ENCODE measurements at places on chromosomes 7 and 10.

DNA sequence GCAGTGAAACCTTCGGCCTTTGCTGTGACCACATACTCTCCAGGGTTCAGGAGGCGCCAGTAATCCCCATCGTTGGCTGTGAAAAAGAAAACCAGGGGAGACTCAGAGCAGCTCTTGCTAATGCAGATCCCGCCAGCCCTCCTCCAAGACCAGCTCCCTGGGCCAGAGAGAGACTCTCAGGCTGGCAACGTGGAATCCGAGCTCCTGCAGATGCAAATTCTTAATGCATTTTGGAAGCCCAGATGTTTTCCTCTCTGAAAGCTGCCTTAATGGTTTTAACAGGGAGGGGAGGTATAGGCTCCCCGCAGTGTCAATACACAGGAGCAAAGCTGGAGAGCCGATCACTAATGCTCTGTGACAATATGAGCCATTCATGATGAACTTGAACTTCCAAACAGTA is 80.8 kb downstream of the GPR26 start:
- no peak for DNase-seq

DNA sequence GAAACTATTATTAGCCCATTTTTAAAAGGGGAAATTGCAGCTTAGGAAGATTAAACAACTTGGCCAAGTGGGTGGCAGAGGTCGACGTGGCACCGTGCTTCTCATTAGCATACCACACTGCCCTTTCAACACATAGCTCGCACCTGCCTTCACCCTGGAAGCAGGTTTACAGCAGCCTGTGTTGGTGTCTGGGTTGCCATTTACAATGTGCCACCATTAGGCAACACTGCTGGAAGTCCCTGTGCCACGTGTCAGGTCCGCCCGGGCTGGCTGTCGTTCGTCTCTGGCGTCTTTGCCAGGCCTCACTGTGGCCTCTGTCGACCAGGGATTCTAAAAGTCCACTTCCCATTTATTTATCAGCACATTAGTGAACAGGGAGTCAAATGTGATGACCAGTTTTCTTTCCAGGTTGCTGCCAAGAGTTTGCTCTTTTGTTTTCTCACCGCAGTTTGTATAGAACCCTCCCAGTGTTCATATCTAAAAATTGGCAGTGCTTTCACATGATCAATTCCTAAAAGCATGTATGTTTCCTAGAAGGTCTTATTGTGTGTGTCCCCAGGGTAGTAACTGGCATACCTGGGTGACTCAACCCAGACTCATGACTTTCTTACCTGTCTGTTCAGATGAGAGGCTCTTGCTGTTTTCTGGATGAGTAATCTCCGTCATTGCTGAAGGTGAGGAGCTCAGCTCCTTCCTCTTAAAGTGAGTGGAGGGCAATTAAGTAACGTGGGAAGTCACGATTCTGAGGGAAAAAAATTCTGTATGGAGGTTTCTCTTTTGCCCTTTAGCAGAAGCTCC is 9.2 kb downstream of the INSIG1 start:
- no peak for DNase-seq

- peak; percentile 92 for DNase-seq
Observed at GRCh38 chr7:28984631-28985030, 26.5 kb upstream of the TRIL start.

DNA sequence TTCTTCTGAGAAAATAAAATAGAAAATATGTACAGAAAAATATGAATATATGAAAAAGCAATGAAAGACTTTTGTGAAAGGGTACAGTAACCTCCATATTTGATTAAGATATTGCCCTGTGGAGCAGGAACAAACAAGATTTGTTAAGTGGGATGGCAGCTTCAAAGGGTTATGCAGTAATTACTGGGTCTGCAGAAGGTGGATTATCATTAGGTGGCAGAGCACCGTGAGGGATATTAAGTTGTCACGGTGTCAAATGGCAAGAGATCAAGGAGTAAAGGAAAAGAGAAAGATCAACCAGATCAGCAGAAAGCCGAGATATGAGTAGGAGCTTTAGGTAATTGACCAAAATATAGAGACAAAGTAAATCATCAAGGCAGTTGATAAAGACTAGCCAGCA is 44.1 kb downstream of the DGKB start:
- no peak for DNase-seq

DNA sequence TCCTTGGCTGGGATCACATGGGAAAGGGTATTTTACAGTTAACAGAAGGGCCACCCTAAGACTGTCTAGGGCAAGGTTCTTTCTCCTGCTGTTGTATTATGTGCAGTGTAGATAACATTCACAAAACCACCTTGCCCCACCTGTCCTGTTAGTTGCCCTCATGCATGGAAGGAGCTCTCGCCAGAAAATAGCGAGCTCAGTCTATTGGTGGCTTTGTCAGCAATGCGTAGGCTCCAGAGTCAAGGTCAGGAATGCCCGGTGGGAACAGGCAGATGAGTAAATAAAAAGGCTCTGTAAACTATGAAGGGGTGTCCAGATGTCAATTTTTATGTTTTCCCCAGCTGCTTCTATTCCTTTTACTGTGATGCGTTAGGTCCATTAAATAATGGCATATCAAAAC is 107.1 kb upstream of the WDR11 start:
- no peak for DNase-seq

DNA sequence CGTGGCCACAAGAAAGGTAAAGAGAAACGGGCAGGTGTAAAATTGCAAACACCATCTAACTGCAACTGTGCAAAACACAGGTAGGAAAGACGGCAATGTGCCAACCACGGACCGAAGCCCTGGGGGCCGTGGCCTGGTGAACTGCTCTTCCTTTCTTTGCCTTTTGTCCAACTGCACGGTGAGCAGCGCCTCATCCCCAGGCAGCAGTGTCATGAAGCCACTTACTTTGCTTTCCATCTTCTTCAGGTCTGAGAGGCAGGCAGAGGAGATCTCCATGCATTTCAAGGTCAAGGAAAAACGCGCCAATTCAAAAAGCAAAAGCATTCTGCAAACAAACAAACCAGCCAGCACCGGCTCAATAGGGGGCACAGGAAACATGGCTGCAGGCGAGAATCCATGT is 12.9 kb downstream of the CFAP46 start:
- no peak for DNase-seq

GRCh38 chr10:26829810-26830515 is 30.8 kb downstream of the ABI1 start:
- DNase-seq: no peak

DNA sequence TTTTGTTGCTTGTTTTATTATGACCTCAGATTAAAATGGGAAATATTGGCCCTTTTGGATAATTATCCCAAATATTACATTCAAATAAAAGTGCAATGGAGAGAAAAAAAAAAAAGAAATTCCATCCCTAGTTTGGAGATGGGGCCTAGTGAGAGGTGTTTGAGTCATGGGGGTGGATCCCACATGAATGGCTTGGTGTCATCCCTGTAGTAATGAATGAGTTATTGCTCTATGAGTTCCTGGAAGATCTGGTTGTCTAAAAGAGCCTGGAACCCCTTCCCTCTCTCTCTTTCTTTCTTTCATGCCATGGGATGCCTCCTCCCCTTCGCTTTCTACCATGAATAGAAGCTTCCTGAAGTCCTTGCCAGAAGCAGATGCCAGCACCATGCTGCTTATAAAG is 44.3 kb downstream of the MSRB2 start:
- no peak for DNase-seq

DNA sequence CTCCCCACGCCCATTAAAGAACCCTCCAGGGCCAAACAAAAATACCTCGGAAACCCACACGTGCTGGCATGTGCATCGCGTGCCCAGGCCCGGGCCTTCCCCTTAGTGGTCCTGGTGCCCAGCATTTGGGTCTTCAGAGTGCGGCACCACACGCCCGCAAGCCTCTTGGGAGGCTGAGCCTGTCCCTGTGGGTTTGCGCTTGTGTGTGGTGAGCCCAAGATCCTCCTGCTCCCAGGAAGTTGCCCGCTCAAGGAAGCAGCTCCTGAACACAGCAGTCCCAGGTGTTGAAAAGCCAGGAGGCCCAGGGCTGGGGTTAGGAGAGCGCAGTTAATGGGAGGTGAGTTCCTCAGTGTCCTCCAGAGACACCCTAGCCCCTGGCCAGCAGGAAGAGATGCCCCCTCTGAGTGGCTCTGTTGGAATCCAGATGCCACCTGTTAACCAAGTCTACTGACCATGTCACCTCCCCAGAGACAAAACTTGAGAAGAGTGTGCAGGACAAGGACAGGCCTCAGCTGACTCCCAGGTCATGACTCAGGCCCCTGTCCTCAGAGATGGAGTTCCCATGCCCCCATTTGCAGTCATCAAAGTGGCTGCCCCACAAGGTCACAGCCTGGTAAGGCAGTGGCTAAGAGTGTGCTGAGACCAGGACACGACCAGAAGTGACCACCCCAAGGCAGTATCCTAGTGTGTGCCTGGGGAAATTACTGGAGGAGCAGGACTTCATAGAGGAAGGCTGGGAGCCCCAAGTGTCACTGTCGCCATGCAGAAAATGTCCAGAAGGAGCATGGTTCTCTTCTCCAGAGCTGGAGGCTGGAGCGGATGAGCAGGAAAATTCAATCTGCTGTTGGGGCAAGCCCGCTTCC is 5.2 kb downstream of the FZD9 start:
- DNase-seq: no peak

GRCh38 chr10:132539894-132540293 is 2.3 kb downstream of the INPP5A start:
- peak; percentile 71 for DNase-seq

DNA sequence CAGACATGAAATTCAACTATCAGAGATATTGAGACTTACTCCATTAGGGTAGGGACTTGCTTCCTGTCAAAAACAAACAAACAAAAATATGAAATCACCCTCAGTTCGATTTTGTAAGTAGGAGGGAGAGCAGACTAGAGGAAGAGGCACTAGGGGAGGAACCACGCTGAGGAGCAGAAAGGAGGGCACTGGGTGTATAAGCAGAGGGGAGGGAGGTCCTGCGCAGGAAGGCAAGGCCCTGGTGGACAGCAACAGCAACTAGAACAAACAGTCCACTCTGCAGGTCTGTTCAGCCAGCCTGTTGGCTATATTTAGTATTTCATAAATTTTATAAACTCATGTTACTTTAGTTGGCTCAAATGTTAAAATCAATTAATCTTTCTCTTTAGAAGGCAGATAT is 937.1 kb upstream of the C7orf33 start:
- no peak for DNase-seq

GRCh38 chr10:43249151-43249961 is 17.5 kb downstream of the RASGEF1A start:
- DNase-seq: no peak

DNA sequence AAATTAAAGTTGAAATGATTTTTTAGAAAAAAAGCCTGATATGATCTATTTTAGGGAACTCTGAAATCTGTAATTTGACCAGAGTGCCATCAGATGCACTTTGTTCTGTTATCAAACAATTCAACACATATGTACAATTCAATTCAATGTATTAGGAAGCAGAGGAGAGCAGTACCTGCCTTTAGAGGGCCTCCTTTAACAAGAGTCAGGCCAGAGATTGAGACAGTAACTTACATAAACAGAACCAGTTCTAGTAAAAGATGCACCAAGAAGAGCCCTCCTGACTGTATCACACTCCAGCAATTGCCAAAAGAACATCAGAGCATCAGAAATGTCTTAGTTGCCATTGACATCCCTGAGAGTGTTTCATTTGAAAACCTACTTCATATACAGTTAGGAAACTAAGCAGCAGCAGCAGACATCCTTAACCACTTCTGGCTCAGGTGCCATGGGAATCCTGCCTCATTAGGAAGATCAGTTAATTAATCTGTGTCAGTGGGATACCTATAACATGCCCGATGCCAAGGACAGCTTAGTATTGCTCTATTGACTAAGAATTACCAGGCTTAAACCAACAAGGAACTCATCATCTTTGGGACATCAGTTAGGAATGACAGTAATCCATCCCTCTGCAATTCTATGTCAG is 1222.6 kb upstream of the LRRN3 start:
- no peak for DNase-seq
